ENCODE measurements at places on chromosomes 16 and 17. TPM values are rescaled to one million over a fixed set of nuclear protein-coding genes. Genes with fewer than 3 reads are reported as not detected.

VASN gene
- 1.6 TPM for total RNA-seq

- no peak for DNase-seq
Observed at GRCh38 chr17:6299275-6299674, 135.6 kb downstream of the AIPL1 start.

DNA sequence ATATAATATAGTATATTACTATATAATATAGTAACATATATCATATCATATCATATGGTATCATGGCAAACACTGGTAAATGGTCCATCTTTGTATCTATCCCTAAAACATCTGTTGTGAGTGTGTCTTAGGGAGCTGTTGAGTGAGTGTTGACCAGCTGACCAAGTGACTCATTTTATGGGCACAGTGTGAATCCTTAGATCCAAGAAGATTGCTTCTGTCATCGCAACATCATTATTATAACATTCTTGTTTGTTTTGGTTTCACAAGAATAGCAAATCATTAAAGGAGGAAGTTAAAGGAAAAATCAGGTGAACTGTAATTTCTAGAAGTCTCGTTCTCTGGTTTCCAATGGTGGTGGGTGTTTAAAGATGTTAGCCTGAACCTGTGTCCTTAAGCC, 11.7 kb upstream of the MAF start:
- DNase-seq: no peak

ZG16B gene
- not detected for total RNA-seq

GRCh38 chr17:8464941-8465340, 29.3 kb downstream of the NDEL1 start:
- DNase-seq: no peak

- no peak for DNase-seq
Observed at GRCh38 chr16:11361701-11362451, 16.6 kb downstream of the RMI2 start.

KRTAP2-1 gene
- not detected for total RNA-seq

All from frontal cortex (tissue), 4 donors.